ENCODE measurements at places on chromosomes 1 and 21.

DNA sequence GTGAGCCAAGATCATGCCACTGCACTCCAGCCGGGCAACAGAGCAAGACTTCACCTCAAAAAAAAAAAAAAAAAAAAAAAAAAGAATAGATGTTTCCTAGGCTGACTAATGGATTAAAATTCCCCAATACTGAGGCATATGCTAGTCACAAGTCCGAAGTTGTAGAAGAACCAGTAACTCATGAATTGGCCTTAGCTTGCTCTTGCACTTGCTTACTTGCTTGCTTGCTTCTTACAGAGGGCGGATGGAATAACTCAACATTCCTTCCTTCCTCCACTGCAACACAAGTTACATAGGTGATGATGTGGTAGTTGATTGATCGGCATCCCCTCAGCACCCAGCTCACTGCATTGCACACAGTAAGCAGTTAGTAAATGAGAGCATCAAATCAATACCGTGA is 2.8 kb upstream of the TARS2 start:
- DNase-seq = no peak

- DNase-seq = no peak
Measured at GRCh38 chr1:31374511-31375196, 1.8 kb upstream of the FABP3 start.

- no peak for DNase-seq
Measured at GRCh38 chr21:40516335-40516734, 330.6 kb downstream of the DSCAM start.

DNA sequence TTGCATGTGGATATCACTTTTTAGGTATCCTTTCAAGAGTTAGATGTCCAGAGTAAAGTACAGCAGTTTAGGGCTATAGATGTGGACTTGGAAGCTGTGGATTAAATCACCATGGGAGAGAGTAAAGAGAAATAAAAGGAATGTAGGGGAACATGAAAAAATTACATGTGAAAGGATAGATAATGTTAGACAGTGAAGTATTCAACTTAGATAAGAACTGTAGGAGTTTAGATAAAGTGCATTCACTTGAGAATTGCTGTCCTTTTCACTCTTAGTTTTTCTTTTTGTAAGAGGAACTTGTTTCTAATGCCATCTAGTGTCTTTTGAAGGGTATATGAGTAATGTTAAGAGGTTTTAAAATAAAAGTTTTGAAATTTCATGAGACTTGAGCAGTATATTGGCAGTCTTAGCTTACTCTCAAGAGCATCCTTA is 40.1 kb downstream of the MAST2 start:
- no peak for DNase-seq

DNA sequence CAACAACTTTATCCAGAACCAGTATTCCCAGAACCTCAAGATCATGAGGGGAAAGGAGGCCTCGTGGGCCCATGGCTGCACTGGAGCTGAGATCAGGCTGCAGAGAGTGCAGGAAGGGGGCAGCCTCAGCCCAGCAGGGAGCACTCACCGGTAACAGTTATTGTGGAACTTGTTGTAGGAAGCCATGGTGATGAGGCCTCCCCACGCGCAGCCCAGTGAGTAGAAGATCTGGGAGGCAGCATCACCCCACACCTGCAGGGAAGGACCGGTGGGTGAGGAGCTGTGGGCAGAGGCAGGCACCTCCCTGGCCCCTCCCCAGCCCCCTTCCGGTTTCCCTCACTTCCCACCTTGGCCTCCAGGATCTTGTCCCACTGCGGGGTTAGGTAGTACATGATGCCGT is 10.8 kb downstream of the CCDC24 start:
- DNase-seq = no peak

DNA sequence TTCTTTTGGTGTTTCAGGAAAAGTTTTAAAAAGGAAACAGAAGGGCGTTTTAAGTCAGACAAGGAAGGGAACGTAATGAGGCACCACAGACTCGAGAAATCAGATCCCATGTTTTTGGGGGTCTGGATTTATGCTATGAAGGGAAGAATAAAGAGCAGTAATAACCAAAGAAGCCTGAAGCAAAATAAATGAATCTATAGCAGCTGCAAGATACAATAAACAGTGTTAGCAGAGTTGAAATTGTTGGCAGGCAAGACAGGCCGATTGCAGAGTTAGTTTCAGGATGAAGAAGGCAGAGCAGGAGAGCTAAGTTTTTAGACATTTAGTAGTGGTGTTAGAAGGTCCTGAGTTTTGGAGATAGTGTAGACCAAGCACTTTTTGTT is 425 bp downstream of the DDR2 start:
- no peak for DNase-seq

- no peak for DNase-seq
Measured at GRCh38 chr21:36507397-36508018, 27.6 kb upstream of the CLDN14 start.

GRCh38 chr1:156746728-156747631 is 4.5 kb downstream of the HDGF start:
- DNase-seq = no peak

Measured in stimulated activated CD4-positive, alpha-beta T cell treated with anti-CD3 and anti-CD28 coated beads, Interleukin-2, amount 100 ng/mL, for 4 hours (primary cell).